ENCODE measurements at places on chromosomes 4 and X. TPM values are rescaled to one million over a fixed set of nuclear protein-coding genes. Genes with fewer than 3 reads are reported as not detected.

DNA sequence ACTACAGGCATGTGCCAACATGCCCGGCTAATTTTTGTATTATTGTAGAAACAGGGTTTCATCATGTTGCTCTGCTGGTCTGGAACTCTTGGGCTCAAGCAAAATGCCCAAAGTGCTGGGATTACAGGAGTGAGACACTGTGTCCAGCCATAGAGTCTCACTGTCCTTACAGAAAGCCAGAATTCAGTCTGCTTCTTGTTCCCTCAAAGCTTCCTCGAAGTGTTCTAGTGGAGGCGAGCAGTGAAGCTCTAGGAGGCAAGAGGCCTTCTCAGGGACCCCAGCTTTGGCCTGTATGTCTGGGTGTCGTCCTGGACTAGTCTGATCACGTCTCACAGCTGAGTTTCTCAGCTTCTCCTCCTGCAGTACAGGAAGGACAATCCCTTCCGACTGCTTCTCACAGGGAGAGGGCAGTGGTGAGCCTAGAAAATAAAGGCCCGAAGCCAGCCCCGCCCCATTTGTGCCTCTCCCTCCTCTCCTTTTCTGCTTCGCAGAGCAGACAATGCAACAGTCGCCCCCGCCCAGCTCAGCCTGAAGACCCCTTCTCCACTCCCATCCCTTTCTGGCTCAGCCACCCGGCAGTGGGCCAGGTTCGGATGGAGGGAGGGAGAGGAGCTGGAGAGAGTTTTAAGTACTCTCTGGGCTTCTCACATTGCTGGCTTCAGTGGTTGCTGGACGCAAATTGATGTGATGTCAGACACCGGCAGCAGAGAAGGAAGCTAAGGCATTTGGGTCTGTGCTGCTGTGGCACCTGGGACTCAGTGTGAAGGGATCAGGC, 11.1 kb upstream of the FAM3A start:
- H3K4me1 ChIP-seq, result peaks cover 3% of the 10 kb centered on the region
- H3K36me3 ChIP-seq, result no peaks in the 10 kb centered on the region
- H3K27ac ChIP-seq, result no peak overlapping the region

DNA sequence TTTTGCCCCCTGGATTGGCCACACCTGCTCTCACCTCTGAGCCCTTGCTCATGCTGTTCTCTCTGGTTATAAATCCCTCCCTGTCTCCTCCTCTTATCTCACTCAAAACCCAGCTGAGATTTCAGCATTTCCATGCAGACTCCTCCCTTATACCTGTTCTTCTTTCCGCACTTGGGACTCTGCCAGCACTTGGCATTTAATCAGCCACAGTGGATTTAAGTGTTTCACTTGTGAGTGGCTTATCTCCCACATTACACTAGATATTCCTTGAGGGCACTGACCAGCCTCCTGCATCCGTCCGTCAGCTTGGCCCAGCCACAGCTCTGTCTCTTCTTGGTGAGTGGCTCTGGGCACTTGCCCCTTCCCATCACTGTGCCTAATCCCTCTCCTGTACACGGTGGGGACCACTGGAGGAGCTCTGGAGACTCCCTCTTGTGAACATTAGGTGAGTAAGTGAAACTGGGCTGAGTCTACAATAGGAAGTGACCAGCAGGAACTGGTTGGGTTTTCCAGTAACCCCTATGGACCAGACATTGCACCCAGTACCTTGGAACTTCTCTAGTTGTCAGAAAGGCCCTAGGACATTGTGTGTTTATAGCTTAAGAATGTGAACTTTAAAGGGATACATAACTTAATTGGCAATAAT, 19.9 kb downstream of the FGFBP1 start:
- H3K4me1 ChIP-seq, result no peaks in the 10 kb centered on the region
- H3K4me3 ChIP-seq, result no peak overlapping the region
- DNase-seq, result no peak
- no peak overlapping the region for H3K27ac ChIP-seq
- H3K36me3 ChIP-seq, result no peaks in the 10 kb centered on the region

DNA sequence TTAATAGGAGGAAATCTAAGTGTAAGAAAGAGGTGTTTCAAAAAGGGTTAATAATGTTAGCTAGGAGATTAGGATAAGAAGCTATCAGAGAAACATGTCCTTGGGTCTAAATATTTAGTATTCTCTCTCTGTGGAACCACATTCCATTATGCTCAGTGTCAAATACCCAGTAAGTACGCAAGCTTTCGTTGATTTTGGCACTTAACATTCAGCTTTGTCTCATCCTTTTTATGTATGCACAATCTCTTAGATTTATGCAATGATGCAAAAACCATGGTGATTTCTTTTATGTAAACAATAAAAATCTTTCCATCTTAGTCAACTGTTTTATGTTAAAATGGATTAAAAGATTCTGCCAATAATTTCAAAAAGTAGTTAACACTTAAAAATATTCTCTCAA, 129.2 kb downstream of the KLHL13 start:
- no peaks in the 10 kb centered on the region for H3K4me1 ChIP-seq
- DNase-seq, result no peak
- no peaks in the 10 kb centered on the region for H3K36me3 ChIP-seq

GRCh38 chr4:138217567-138217966, 24.6 kb downstream of the SLC7A11 start:
- no peaks in the 10 kb centered on the region for H3K36me3 ChIP-seq
- H3K27ac ChIP-seq, result peak overlapping the region; percentile 85
- peaks cover 52% of the 10 kb centered on the region for H3K4me1 ChIP-seq
- no peaks in the 10 kb centered on the region for H3K27me3 ChIP-seq

- H3K4me3 ChIP-seq, result peak overlapping the region; percentile 99
- peak; percentile 66 for DNase-seq
- H3K27me3 ChIP-seq, result no peaks in the 10 kb centered on the region
- peaks cover 25% of the 10 kb centered on the region for H3K4me1 ChIP-seq
Measured at GRCh38 chr4:145179281-145179860, 1.0 kb downstream of the OTUD4 start.

GRCh38 chr4:151417766-151418376, 8.9 kb downstream of the FHIP1A start:
- H3K36me3 ChIP-seq, result no peaks in the 10 kb centered on the region
- no peaks in the 10 kb centered on the region for H3K27me3 ChIP-seq
- no peak overlapping the region for H3K4me3 ChIP-seq
- H3K27ac ChIP-seq, result no peak overlapping the region
- H3K4me1 ChIP-seq, result peaks cover 4% of the 10 kb centered on the region

DNA sequence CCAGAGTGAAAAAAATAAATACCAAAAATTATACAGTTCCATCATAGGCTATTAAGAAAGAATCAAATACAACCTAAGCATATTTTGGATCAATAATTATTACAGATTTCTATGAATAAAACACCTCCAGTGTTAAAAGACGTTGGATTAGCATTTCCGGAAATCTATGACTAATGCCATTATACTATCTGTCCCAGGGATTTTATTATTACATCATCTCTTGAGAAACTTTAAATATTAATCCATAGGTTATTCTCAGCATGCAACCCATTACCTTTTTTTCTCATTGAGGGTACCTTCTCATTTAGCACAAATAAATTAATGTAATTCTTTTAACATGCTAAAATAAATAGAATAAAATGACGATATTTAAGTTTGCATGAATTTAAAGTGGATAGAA, 44.6 kb downstream of the CXorf58 start:
- no peaks in the 10 kb centered on the region for H3K27me3 ChIP-seq
- no peak for DNase-seq
- peaks cover 18% of the 10 kb centered on the region for H3K4me1 ChIP-seq
- H3K4me3 ChIP-seq, result no peak overlapping the region
- no peaks in the 10 kb centered on the region for H3K36me3 ChIP-seq
- H3K27ac ChIP-seq, result no peak overlapping the region

- H3K4me3 ChIP-seq, result no peak overlapping the region
- no peaks in the 10 kb centered on the region for H3K36me3 ChIP-seq
- no peak overlapping the region for H3K27ac ChIP-seq
Measured at GRCh38 chr4:165210566-165210965, 3.2 kb downstream of the KLHL2 start.

DNA sequence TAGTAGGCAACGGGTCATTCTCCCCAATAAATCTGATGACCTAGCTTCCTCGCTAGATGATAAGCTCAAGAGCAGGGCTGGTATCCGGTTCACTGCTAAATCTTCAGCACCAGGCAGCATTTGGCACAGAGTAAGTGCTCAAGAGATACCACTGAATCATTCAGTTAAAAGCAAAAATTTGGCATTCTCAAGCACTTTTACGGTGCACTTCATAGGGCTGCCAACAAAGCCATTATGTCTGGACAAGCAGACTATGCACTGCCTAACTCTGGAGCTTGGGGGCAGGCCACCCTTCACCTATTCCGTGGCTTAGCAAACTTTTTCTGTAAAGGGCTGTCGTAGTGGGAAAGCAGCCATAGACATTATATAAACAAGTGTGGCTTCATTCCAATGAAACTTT, 23.8 kb upstream of the CXorf38 start:
- no peaks in the 10 kb centered on the region for H3K27me3 ChIP-seq
- no peak overlapping the region for H3K27ac ChIP-seq
- H3K4me1 ChIP-seq, result peaks cover 8% of the 10 kb centered on the region
- no peaks in the 10 kb centered on the region for H3K36me3 ChIP-seq

- no peaks in the 10 kb centered on the region for H3K36me3 ChIP-seq
- H3K27me3 ChIP-seq, result no peaks in the 10 kb centered on the region
- no peak overlapping the region for H3K4me3 ChIP-seq
- H3K4me1 ChIP-seq, result peaks cover 17% of the 10 kb centered on the region
- DNase-seq, result peak; percentile 18
Measured at GRCh38 chr4:30929649-30930048, 209.5 kb downstream of the PCDH7 start.

DNA sequence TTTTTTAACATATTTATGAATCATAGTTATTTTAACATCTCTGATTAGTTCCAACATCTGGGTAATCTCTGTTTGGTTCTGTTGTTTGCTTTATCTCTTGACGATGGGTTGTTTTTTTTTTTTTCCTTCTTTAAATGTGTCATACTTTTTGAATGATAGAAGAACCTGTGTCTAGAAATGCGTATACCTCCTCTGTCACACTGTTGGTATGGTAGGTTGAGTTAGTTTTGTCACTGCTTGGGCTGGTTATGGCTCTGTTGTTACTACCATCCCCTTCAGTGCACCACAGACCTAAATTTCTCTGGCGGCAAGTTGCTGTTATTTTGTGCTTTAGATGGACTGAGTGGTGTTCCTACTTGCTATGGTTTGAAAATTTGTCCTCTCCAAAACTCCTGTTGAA, 16.8 kb downstream of the STIM2 start:
- H3K27ac ChIP-seq, result no peak overlapping the region
- no peak for DNase-seq
- no peak overlapping the region for H3K4me3 ChIP-seq
- no peaks in the 10 kb centered on the region for H3K36me3 ChIP-seq
- H3K4me1 ChIP-seq, result no peaks in the 10 kb centered on the region
- H3K27me3 ChIP-seq, result no peaks in the 10 kb centered on the region

- DNase-seq, result no peak
- H3K27ac ChIP-seq, result no peak overlapping the region
- H3K27me3 ChIP-seq, result peaks cover 29% of the 10 kb centered on the region
- no peak overlapping the region for H3K4me3 ChIP-seq
Measured at GRCh38 chrX:123188081-123188480, 4.0 kb downstream of the GRIA3 start.

DNA sequence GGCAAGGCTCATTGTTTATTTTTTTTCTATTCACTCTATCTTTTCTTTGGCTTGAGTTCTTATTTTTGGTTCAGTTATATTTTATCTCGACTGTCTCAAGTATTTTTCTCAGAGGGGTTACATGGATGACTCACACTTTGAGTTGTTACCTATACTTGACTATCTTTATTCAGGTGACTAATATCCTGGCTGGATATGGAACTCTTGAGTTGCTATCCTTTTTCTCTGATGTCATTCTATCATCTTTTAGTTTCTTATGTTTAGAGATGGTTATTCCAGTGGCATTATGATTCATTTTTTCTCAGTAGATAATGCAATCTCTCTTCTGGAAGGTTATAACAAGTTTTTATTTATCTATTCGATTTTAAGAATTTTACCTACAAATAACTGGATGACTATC, 117.9 kb downstream of the COX18 start:
- no peak for DNase-seq
- H3K4me1 ChIP-seq, result no peaks in the 10 kb centered on the region
- H3K27ac ChIP-seq, result no peak overlapping the region
- no peaks in the 10 kb centered on the region for H3K36me3 ChIP-seq
- H3K27me3 ChIP-seq, result no peaks in the 10 kb centered on the region

DNA sequence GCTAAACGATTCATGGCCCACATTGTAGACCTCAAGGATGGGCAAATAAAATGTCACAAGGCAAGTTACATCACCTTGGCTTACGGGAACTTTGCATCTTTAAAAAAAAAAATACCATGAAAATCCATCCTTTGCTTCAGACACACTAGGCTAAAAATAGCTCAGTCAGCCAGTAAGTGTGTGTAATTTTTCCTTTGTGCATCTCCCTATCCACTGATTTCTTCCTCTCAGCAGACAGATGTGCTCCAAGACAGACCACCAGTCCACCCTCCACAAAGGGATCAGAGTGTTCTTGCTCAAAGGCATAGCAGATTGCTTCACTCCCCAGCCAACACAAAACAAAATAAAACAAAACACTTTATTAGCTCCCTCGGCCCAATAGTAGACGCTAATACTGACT, 14.6 kb downstream of the LDB2 start:
- H3K4me3 ChIP-seq, result no peak overlapping the region
- no peak overlapping the region for H3K27ac ChIP-seq
- no peaks in the 10 kb centered on the region for H3K36me3 ChIP-seq
- H3K4me1 ChIP-seq, result no peaks in the 10 kb centered on the region

DNA sequence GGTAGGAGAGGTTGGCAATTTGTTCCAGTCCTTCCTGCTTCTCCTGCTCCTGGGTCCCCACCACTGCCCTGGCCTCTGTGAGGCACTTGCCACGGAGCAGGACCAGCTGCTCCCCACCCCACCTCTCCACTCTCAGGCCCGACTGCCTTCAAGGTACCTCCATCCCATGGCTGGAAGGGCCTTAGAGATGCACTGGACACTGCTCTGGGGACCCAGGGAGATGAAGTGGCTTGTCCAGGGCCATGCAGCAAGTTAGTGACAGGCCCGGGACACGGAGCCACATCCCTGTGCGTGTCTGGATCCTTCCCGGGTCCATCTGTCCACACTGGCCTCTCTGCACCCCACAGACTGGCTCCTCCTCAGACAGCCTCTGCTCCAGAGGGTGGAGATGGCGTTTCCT, 105.3 kb downstream of the CPZ start:
- no peaks in the 10 kb centered on the region for H3K36me3 ChIP-seq
- no peaks in the 10 kb centered on the region for H3K4me1 ChIP-seq
- peaks cover 15% of the 10 kb centered on the region for H3K27me3 ChIP-seq
- DNase-seq, result no peak
- H3K27ac ChIP-seq, result no peak overlapping the region

- DNase-seq, result no peak
- H3K27me3 ChIP-seq, result no peaks in the 10 kb centered on the region
- H3K4me3 ChIP-seq, result no peak overlapping the region
Measured at GRCh38 chrX:69027181-69028005, 137.9 kb downstream of the PJA1 start.

DNA sequence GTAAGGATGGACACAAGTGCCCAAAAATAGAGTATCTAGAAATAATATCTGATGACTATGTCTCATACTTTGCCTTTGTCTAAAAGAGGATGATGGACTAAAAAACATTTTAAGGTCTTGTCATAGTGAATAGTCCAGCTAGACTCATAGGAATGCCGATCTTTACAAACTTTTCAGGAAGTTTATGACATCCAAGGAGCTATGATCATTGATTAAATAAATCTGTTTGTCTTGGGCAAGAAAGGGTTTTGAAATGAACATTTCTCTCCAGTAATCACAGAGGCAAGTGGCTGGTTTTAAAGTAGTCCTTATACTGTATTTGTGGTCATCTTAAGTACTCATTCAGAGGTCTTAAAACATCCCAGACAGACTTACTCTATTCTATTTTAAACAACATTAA, 109.8 kb downstream of the MAPK10 start:
- DNase-seq, result no peak
- H3K36me3 ChIP-seq, result peaks cover 9% of the 10 kb centered on the region
- no peak overlapping the region for H3K27ac ChIP-seq

SPANXN5 gene
- total RNA-seq, result not detected

SMIM10L2A gene
- 1.9 TPM for total RNA-seq

SAGE1 gene
- not detected for total RNA-seq

MAGED4 gene
- 48.2 TPM for total RNA-seq

GALNT7 gene
- total RNA-seq, result 44.6 TPM

OPRPN gene
- total RNA-seq, result not detected

USP17L27 gene
- total RNA-seq, result not detected
